Right lobe of liver (tissue), 6 donors: ENCODE measurements at places on chromosomes 12 and 14.

GRCh38 chr12:119692997-119693396 lies 25.1 kb downstream of the PRKAB1 start:
- DNase-seq, result no peak

GRCh38 chr12:20187456-20187855 lies 180.9 kb upstream of the PDE3A start:
- DNase-seq, result no peak

- DNase-seq, result no peak
Measured at GRCh38 chr14:28083389-28083788, 683.2 kb upstream of the FOXG1 start.

GRCh38 chr12:7369274-7369729 lies 65.4 kb downstream of the ACSM4 start:
- no peak for DNase-seq

DNA sequence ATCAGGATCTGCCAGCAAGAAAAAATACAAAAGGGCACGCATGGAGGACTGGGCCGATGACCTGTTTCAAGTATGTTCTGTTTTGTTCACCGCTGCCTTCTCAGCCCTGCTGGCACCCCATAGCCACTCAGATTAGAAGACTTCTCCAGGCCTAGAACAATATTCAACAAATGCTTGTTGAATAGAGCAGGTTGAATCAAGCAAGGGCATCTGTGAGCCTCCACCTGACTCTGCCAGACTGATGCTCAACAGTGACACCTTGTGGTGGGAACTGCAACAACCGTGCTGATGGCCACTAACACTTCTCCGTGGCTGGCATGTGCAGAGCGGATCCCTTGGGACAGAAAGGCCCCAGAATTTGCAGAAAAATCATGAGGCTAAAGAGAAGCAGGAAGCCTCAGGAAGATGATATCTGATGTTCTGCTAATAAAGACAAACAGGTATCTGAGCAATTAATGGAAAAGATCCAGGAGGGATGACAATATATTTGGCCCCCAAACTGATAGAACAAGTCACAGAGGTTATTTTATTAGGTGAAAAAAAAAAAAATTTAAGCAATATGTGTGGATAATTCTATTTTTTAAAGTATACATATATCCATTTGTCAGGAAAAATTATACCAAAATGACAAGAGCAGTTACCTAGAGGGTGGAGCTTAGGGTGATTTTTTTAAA lies 114.3 kb downstream of the KSR2 start:
- no peak for DNase-seq

GRCh38 chr12:86122846-86123468 lies 133.2 kb downstream of the MGAT4C start:
- no peak for DNase-seq

DNA sequence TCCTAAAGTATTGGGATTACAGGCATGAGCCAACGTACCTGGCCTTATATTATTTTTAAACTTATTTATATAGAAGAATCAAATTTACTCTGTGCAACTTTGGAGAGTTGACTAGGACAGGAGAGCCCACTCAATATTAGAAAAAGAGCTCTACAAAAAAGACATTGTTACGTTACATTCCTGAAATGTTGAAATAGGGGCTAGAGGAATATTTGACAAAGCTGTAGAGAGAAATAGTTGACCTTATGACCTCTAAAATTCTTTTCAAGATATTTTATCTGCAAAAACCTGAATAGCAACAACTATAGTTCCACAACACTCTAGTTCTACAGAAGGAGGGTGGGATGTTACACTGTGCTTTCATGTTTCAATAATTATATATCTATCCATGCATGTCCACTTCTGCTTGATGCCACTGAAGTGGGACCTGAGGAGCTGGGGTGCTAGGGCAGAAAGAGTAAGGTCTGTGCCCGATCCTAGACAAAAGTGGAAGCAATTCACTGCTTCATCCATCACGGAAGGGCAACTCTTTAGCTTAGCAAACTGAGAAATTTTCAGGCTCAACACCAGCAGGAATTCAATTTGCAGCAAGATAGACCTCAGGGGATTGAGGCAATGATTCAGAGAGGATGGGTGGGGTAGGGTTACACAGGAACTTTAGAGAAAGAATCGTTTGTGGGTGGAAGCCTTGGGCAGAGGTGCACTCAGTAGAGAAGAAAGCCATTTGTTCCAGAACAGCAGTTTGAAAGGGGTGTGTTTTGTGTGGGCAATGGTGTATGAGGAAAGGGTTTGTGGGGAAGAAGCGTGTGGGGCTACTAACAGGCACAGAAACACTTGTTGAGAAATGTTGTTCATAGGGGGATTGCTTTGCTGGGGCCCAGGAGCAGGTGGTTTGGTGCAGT lies 16.0 kb upstream of the RNASE10 start:
- DNase-seq, result no peak

DNA sequence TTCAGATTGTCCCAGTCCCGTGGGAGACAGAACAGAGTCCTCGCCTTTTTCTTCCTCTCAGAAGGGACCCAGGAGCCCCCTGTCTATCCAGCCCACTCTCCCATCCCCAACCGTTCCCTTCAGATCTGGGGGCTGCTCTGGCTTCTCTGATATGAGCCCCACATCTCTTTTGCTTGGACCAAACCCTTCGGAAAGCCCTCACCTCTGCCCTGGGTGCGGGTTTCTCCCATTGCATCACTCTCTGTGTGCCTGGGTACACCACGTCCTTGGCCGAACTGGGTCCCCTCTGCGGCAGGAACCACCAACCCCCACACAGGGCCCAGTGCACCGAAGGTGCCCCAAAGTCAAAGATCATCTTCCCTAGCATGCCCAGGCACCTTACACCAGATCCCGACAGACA lies 87.8 kb downstream of the DICER1 start:
- no peak for DNase-seq

DNA sequence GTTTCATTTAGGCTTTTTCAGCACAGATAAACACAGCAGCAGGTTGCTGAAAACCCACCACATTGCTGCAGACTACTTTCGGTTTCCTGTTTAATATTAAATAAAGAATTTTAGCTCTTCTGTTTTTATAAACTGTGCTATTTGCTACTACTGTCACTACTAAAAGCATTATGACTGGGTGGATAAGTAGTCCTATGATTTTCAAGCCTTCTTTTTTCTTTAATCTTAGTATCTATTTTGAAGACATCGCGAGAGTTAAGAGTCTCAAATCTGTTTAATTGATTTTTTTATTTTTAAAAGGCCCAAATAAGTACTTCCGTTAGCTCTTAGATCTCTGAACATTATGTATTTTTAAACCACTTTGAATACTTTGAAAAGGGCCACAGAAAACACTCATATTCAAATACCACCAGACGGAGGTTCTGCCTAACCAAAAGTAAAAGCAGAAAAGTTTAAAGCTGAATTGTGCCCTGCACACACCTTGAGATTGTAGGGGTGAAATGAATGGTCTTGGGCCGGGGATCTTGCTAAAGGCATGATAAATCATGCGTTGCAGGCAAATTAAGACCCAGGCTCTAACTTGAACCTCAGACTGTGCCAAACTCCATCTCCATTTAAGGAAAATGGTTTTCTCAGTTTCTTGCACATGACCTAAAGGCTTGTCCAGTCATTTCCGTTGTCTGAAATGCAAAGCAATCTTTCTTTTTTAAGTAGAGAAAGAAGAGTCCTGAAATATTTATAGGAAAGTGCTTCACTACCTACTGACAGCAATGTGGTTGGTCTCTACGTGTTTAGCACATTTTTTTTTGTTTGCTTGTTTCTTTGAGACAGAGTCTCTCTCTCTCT lies 13.6 kb upstream of the FOXN3 start:
- DNase-seq, result no peak

- DNase-seq, result no peak
Measured at GRCh38 chr14:87411370-87411769, 581.6 kb downstream of the GALC start.

DNA sequence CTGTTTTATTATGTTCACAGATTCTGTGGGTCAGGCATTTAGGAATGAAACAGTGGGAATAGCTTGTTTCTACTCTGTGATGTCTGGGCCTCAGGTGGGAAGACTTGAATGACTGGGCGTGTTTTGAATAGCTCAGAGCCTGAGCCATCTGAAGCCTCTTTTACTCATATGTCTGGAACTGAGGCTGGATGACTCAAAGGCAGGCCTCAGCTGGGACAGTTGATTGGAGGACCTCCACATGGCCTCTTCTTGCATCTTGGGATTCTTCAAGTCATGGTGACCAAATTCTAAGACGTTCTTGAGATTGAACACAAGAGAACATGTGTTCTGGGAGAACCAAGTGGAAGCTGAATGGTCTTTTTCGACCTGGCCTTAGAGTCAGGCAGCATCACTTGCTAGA lies 45.8 kb upstream of the TBX3 start:
- DNase-seq, result no peak

DNA sequence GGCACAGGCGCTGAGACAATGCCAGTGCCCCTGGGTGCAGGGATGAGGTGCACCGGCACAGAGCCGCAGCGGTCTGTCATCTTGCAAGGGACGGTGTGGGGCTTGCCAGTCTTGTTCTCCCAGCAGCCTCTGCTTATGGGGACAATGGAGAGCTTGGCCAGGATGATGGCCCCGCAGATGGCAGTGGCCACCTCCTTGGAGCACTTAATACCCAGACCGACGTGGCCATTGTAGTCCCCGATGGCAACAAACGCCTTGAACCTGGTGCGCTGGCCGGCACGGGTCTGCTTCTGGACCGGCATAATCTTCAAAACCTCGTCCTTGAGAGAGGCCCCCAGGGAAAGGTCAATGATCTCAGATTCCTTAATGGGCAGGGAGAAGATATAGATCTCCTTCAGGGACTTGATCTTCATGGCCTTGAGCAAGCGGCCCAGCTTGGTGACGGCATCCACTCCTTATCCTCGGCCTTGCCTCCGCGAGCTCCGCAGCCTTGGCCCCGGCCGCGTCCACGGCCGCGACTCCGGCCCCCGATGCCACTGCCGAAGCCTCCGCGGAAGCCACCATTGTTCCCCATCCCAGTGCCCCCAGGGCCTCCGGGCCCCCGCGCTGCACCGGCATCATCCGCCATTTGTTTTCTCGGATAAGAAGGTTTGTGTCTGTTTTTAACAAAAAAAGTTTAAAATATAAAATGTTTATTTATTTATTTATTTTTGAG lies 29.9 kb downstream of the VRTN start:
- DNase-seq, result no peak
